ENCODE measurements at places on chromosomes 11 and 22. TPM values are rescaled to one million over a fixed set of nuclear protein-coding genes. Genes with fewer than 3 reads are reported as not detected.

The DEPDC7 gene
- 0.30 TPM for polyA plus RNA-seq

The NECTIN1 gene
- polyA plus RNA-seq: 4.0 TPM

The TCIRG1 gene
- 41.9 TPM for polyA plus RNA-seq

The GVQW3 gene
- polyA plus RNA-seq: 0.37 TPM

The VPS37C gene
- 18.6 TPM for polyA plus RNA-seq

The CFL1 gene
- 962 TPM for polyA plus RNA-seq

The LRRC32 gene
- polyA plus RNA-seq: 62.4 TPM

The NF2 gene
- polyA plus RNA-seq: 32.2 TPM

The PGA5 gene
- 0.66 TPM for polyA plus RNA-seq

The DDX25 gene
- polyA plus RNA-seq: 0.01 TPM
